ENCODE measurements at places on chromosomes 16 and 17.

DNA sequence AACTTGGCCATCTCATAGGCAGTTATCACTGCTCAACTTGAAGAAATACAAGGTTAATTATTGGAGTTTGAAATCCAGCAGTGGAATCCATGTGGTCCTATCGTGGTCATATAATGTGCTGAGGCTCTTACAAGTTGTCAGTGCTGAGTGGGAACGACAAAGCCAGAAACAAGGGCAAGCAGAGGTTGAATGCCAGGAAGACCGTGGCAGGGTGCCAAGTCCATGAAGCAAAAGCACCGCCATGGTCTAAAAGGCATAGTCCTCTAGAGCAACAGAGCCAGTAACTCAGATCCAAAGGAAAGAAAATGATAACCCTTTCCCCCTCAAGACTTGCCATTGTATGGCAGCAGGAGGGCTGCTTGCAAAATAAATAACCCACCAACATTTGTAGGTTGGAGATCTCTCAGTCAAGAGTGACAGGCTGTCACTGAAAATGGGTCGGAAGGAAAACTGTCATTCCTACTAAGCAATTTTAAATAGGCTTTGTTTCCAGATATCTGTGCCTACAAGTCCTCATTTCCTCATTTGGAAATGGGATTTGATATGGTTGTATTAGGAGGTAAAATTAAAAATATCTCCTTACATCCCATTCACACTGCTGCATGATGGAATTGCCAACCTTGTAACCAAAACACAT lies 36.4 kb upstream of the HSBP1 start:
- DNase-seq: no peak

- no peak for DNase-seq
Measured at GRCh38 chr17:7911116-7911515, 5.0 kb downstream of the RNF227 start.

DNA sequence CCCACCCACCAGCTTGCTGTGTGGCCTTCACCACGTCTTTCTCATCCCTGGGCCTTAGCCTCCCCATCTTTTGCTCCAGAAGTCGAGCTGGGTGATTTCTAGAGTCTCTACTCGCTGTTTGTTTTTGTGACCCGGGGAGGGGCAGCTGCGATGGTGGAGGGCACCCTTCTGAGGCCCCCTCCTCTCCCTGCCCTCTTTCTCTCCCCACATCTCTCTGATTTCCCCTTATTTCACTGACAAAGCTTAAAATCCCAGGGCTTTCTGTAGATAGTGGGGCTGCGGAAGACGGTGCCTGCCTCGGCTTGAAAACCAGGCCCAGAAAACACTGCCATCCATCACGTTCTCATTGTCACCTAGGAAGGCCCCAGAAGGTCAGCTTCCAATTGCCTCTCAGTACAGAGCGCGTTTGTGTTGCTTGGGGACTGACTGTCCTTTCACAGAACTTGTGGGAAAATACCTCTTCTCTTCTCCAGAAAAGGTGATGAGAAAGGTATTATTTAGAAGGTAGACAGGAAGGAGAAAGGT lies 95.1 kb downstream of the NTN1 start:
- no peak for DNase-seq

DNA sequence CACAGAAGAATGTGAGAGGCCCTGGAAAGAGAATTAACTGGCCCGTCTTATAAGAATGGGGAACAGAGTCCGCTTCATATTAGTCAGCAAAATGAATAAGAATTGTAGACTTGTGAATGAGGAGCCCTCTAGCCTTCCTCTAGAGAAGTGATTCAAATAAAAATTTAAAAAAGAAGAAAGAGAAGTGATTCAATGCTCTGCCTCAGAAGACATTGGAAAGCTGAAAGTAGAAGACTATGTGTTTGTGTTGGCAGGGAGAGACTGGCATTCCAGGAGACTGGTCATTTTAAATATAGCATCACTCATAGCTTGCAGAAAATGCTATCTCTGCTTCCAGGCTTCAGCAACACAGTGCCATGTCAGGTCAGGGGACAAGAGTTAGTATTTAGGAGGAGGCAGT lies 190.6 kb upstream of the HS3ST3A1 start:
- DNase-seq: no peak

DNA sequence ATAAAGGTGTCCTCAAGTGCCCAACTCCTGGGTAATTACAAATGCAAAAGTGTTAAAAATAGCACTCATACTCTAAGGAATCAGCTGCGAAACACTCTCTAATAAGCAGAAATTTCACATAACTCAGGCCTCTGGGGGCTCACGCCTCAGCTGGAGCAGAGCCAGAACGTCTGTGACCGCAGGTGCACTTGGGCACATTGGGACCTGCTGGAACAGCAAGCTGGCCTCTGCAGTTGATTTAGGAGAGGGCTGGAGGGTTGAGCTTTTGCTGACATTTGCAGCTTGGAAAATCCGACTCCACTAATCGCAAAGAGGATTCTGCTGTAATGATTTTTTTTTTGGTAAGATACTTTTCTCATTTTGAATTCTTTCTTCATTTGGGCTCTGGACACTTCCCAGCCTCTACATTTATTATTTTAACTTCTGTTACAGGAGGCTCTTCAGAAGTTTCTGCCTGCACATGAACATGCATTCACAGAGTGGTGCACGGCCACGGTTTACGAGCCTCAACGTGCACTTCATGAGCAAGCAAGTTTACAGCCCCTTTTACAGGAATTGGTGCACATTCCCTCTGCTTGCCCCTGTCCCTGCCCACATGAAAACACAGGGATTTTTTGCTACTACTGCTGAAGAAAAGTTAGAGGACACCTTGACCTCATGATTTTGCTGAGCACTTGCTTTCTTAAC lies 4.1 kb upstream of the SNTB2 start:
- DNase-seq: peak; percentile 48

GRCh38 chr16:47725188-47725695 lies 264.1 kb downstream of the PHKB start:
- DNase-seq: no peak

GRCh38 chr17:59897090-59897489 lies 4.2 kb downstream of the RPS6KB1 start:
- DNase-seq: no peak

DNA sequence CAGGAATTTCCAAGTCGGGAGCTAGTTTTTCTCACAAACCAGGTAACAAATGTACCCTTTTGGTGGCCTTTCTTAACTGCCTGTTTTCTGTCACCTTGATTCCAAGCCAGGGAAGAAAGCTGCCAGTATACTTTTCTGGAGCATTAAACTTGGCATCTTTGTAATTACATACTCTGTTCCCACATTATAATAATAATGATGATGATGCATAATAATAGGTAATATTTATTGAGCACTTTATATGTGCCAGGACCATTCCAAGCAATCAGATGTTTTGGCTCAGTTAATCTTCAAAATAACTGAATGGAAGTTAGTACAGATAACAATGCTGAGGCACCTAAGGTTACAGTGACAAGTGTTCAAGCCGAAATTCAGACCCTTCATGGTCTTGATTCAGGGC lies 11.1 kb upstream of the PSMC5 start:
- DNase-seq: no peak

DNA sequence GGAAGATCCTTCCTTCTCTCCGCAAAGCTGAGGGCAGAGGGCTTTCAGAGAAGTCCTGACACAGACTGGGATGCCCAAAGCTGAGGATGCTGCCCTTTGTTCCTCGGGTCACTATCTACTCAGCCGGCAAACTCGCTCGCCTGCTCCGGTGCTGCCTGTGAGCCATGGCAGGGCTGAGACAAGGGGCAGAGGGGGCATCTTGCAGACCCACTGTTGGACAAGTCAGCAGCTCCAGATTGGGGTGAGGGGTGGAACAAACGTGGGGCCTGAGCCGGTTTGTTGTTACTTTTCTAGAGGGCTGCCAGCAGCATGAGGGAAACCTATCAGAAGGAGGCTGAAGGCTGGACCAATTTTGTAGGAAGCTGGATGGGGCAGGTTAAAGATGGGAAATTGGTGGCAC lies 47.1 kb upstream of the PIK3R6 start:
- DNase-seq: no peak

- DNase-seq: no peak
Measured at GRCh38 chr17:42313773-42314566, 25.7 kb downstream of the STAT5A start.

- DNase-seq: no peak
Measured at GRCh38 chr16:66507731-66508239, 42.1 kb downstream of the TK2 start.

GRCh38 chr17:17304521-17304985 lies 1.4 kb downstream of the NT5M start:
- DNase-seq: no peak

- DNase-seq: no peak
Measured at GRCh38 chr16:63577891-63578290, 1541.7 kb upstream of the CDH8 start.

GRCh38 chr17:60610473-60610872 lies 10.5 kb downstream of the PPM1D start:
- no peak for DNase-seq

DNA sequence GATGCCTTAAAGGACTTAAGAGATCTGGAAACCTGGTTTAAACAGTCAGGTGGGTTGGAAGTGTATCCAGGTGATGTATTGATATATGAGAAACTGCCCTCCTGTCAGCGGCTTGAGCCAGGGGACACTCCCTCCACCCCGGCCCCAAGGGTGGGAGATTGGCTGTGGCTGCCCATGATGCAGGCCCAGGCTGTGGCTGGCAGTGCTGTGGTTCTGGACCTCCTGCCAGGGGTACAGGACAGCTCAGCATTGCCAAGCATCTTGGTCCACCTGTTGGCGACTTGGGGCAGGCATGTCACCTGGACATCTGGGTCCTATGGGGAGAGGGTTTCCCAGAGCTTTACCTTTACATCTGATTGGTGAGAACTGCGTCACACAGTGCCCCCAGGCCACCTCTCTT lies 201.0 kb downstream of the SPECC1 start:
- DNase-seq: no peak

GRCh38 chr17:70813355-70813930 lies 644.1 kb downstream of the KCNJ2 start:
- no peak for DNase-seq

DNA sequence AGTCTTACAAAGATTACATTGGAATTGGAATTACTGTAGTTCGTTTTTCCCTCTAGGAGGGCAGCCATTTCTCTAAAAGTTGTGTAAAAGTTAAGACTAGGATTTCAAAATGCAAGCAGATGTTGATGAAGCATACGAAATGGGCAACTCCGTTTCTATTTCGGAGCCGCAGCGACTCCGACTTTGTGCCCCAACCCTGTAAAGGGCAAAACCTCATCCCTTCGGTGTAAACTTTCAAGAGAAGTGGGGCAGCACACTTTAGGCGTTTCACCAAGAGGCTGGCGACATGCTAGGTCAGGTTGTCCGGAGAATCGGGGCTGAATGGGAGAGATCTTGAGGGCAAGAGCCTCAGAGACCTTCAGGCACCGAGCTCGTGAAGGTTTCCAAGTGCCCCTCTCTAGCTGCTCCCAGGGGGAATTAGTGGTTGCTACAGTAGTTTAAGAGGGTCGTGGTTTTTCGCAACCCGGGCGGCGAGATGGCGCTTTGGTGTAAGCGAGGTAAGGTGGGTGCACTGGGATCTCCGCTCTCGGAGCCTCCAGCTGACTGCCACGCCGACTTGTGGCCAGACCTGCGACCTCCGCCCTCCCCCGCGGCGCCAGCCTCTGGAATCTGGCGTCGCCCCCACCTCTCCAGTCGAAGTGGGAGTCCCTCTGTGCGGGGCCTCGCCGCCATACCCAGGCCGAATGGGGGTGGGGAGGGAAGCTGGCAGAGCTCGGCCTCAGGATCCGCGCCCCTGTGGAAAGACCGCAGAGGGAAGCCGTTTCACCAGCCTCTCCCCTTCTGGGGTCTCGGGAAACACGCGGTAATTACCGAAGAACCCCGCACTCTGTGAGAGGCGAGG lies 1.0 kb upstream of the HEXIM2 start:
- DNase-seq: peak; percentile 94

DNA sequence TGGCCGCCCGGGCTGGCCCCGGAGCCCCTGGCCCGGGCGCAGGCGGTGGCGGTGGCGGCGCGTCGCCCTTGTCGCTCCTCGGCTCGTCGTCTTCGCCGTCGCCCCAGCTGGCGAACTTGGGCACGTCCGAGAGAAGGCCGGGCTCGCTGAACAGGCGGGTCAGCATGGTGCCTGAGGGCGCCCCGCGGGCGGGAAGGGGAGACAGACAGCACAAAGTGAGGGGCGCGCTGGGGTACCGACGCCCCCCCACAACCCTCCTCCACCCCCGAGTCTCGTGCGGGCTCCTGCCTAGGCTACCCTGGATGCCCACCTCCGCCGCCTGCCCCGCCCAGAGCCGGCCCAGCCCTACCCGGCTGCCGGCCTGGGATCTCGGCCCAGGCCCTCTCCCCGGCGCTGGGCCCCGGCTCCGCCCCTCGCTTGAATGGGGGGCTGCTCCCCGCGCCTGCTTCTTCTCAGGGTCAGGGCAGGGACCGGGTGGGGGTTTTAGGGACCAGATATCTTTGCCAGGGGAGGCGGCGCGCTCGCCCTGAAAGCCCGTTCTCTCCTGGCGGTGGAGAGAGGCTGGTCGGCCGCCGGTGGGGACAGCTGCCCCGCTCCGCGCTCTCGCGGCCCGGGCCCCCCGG lies 1.2 kb downstream of the NEUROD2 start:
- DNase-seq: peak; percentile 49

DNA sequence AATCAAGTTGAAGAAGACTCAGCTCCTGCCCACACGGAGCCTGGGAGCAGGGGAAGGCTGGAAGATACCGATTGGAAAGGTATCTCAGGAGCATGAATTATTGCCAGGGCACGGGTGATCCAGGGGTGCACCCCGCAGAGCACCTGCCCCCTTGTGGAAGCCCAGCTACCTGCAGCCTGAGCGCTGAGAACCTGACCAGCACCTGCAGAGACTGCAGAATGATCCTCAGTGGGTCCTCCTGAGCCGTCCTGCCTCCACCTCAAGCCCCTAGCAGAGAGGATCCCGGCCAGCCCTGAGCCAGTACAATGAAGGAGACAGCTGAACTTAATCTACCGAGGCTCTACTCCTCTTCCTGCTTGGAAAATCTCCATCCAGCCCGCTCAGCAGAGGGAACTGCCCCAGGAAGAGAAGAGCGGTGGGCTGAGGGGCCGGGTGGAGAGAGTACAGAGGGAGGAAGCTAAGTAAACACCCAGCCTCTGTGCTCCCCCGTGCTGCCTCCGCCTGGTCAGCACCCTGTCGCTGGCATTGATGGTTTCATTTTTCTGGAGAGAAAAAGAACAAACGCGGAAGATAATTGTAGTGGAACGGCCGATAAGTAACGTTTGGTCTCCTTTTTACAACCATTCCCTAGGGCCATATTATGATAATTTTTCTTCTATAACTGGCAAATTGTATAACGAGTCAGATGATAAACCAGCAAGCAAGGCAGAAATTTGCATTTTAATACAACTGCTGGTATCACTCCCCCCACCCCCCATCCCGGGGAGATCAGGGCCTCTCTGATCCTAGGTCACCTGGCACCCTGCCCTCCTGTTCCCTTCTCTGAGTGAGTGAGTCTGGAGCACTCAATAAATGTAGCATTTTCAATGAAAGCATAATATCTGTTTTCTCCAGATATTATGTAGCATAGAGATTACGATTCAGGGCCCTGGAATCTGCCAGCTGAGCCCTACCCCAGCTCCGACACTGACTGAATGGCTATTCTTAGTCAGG lies 204.5 kb upstream of the RPL38 start:
- peak; percentile 63 for DNase-seq

- no peak for DNase-seq
Measured at GRCh38 chr16:58426966-58427365, 34.7 kb downstream of the GINS3 start.
